ENCODE measurements at places on chromosomes 5 and 9.
A peak's percentile ranks its signal among the peaks of the same experiment; 100 is the strongest.

DNA sequence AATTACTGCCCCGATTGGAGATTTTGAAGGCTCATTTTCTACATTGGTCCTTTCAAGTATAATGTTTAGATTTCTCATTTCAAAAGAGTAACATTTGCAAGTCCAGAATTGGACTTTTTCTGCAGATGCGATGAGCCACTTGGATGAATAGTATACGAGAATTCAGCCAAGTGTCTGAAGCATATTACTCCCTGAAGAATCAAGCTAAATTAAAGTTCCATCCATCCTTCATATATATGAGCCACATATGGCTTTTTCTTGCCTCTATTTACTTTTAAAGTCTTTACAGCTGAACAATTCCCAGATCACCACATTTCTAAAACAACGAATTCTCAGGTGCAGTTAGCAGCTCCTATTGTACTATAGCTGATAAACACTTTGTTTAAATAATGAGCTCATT lies 288.7 kb downstream of the CEMIP2 start:
- no peak for DNase-seq

DNA sequence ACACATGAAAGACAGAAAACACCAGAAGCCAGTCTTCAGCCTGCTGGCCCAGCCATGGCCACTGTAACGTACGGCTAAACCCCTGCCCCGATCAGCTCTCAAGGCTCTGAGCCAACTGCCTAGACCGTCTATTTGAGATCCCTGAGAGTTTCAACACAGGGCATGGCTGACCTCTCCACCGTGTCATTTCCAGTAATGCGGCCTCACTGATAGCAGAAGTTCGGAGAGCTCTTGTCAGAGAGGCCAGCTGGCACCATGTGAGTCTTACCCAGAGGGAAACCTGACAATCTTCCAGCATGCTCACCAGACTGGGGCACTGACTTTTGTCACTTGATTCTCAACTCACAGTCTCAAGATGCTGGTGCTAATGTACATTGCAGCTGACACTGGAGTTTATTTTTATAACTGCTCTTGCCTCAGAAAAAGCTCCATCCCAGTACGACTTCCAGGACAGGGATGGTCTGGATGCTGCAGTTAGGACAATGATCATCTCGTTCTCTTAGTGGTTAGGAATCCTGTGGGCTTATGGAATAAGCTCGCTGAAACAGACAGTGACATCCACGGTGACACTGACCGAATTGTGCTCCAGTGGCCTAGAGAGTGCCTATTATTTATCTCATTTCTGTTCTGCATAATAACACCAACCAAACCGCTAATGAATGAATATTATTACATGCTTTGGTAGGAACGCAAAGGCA lies 372.7 kb downstream of the ICE1 start:
- DNase-seq: no peak

- DNase-seq: peak; percentile 14
Measured at GRCh38 chr5:39555788-39556187, 131.0 kb upstream of the DAB2 start.

DNA sequence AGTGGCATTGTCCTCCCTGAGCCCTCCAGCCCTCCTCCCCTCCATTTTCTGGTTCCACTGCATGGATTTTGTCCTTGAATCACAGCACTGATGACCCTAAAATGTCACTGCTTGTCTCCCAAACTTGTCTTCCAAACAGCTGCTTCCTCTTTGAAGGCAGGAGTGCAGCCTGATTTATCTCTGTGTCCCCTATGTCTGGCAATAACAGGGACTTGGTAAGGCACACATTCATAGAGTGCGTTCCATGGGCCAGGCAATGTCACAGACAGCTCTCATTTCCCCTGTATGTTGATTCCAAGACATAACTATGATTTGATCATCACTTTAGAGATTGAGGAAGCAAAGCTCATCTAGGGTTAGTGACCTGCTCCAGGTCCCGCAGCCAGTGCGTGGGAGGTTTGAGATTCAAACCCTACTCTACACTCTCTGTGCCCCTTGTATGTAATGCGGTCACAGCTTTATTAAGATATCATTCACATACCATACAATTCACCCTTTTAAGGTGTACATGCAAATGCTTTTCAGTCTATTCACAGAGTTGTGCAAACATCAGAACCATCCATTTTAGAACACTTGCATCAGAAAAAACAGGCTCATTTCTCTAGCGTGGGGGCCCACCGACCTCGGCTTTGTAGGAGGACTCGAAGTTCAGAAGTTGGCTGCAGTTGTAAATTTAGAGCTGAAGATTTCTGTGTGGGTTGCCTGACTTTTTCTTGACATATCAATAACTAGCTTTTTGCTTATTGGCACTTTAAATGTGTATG lies 28.4 kb upstream of the BOD1 start:
- no peak for DNase-seq

DNA sequence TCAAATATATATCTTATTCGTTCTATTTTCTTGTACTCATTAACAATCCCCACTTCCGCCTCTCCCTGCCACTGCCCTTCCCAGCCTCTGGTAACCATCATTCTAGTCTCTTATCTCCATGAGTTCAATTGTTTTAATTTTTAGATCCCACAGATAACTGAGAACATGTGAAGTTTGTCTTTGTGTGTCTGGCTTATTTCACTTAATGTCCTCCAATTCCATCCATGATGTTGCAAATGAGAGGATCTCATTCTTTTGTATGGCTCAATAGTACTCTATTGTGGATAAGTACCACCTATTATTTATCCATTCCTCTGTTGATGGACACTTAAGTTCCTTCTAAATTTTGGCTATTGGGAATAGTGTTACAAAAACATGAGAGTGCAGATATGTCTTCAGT lies 17.2 kb upstream of the CMYA5 start:
- no peak for DNase-seq

DNA sequence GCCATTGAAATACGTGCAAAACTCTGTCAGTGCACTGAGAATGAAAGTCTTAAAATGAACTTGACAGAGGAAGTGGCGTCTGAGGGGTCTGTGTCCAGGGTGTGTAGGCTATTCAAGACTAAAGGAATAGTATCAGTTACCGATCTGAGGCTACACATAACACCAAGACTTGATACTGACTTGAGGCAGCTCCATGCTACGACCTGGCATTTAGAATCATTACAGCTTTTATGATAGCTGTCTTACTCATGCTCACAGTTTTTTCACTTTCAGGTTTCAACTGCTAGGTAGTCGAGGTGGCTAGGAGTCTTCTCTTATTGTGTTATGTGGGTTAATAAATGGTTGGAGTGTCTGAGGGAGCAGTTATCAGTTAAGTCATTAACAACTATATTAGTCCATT lies 92.8 kb upstream of the SLCO6A1 start:
- DNase-seq: no peak

- DNase-seq: no peak
Measured at GRCh38 chr5:175448276-175448675, 4.3 kb upstream of the DRD1 start.

DNA sequence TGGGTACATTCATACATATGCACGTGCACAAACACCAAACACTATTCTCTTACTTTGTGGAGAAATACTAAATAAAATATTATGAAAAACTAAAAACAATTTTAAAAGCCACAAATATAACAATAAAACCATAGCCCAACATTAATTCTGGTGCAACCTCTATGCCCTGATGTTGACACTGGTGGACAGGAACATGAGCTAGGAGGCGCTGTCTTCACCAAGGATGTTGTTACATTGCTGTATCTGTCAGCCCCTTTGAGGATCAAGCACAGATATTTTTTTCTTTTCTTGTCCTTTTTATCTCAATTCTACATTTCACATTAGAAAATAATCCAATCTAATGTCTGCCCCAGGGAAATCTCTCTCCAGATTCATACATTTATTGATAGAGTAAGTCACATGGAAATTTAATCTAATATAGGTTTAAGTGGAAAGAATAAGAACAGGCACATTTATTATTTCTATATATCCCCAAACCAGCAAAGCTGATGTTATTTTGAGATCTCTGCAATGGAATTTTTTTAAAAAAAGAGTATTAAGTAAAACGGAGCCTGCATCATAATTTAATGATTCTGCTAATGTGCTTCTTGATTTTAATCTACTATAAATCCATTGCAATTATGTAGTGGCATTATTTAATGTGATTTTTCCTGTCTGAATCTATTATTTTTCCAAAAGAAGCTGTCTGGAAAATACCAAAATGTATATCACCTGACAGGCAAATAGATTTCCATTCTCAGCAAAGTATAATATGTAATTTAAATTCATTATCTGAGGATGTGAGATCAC lies 716.5 kb downstream of the MTRR start:
- DNase-seq: no peak

DNA sequence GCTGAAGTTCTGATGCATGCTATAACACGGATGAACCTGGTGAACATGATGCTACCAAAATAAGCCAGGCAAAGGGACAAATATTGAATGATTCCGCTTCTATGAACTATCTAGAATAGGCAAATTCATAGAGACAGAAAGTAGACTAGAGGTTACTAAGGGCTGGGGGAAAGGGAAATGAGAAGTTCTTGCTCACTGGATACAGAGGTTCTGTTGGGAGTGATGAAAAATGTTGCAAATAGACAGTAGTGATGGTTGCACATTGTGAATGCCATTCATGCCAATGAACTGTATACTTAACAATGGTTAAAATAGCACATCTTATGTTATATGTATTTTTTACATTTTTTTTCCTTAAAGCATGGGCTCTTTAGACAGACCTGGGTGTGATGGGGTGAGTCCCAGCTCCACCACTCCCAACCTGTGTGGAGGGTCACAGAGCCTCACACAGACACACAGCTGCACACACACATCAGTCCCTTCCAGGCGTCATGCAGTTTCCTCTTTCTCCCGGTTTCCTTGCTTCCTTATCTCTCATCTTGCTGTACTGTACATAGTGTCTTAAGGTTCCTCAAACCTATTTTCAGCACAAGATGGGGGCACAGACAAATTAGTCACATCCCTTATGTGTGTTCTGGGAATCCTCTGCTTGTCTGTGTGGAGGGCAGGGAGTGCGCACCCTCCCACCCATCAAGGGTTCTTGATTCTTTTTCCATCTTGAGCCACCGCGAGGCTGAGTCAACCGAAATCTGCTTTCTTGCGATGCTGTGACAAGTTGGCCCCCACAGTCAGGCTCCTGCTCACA lies 192.9 kb downstream of the CRB2 start:
- peak; percentile 93 for DNase-seq

DNA sequence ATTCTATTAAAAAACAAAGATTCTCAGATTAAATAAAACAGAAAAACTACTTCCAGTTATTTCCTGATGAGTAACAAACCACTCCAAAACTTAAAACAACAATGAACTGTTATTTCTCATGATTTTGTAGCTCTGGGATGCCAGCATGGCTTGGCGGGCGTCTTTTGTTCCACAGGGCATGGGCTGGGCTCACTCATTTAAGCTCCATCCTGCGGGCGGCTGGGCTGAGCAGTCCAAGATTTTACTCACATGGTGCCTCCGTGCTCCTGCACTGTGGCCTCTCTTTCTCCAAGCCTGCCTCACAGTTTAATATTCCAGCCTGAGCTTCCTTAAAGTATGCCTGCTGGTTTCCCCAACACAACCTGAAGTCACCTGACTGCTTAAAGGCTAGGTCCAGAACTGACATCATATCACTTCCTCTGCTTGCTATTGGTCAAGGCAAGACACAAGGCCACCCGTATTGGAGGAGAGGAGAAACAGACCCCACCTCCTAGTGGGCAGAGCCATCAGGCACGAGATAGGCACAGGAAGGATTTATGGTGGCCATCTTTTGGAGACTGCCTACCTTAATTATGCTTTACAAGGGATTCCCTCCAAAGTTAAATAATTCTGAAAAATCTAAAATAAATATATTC lies 41.6 kb upstream of the ZBTB43 start:
- DNase-seq: peak; percentile 14

- DNase-seq: no peak
Measured at GRCh38 chr9:21031808-21032183, 356 bp upstream of the HACD4 start.

GRCh38 chr5:139677736-139678613 lies 29.8 kb downstream of the CXXC5 start:
- DNase-seq: no peak

- peak; percentile 64 for DNase-seq
Measured at GRCh38 chr5:132372127-132372526, 2.6 kb downstream of the SLC22A5 start.

DNA sequence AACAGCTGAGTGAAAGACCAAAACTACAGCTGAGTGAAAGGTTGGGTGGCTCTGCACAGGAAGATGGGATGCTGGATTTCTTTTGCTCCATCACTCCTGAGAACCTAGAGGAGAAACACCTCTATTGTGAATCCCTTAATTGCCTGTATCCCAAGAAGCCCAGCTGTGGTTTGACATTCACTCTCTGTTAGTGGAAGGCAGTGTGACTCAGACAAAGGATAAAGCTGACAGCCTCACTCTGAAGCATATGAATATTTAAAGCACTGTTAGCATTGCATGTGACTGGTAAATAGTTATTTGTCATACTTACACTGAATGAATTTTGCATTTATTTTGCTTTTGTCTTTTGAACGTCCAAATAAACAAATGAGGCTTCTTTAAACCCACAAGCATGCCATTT lies 367.1 kb upstream of the RIOK2 start:
- no peak for DNase-seq

GRCh38 chr5:154238776-154239481 lies 48.4 kb downstream of the GALNT10 start:
- DNase-seq: no peak

DNA sequence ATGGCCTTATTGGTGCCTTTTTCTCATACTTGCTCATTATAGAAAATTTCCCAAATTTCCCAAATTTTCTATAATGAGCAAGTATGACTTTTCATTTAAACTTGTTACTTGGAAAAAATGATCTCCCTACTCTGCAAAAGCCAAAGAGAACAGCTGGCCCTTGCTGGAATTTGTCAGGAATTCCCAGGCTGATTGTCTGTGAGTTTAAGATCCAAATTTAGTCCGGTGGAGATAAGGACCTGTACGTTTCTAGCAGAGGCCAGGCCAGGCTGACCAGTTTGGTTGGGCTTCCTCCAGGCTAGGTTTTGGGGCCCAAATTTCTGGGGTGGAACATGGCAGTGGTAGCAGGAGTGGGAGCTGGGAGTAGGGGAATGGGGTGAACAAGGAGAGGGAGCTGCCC lies 51.9 kb downstream of the NEURL1B start:
- DNase-seq: no peak

GRCh38 chr5:61334868-61335615 lies 3.0 kb downstream of the ZSWIM6 start:
- no peak for DNase-seq

- no peak for DNase-seq
Measured at GRCh38 chr5:893137-893506, 438 bp downstream of the TRIP13 start.

DNA sequence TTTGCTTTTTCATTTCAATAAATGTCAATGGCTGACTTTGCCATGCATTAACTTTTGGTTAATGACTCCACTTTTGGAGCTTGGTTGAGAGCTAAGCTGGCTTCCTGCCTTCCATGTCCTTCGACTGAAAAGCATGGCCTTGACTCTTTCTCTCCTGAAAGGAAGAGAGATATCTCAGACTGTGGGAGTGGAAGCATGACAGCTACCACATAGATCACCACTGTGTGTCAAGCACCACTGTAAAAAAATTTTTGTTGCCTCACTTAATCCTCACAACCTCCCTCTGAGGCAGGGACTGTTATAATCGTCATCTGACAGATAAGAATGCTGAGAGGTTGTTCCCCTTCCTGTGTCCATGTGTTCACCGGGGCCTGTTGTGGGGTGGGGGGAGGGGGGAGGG lies 184.8 kb downstream of the RORB start:
- no peak for DNase-seq
